Lung (tissue), 17 donors: ENCODE measurements at places on chromosomes 13 and 19.

GRCh38 chr13:77386880-77387606 lies 60.1 kb upstream of the MYCBP2 start:
- no peak for DNase-seq

- DNase-seq = no peak
Observed at GRCh38 chr13:91286317-91286716, 61.2 kb upstream of the MIR17HG start.

DNA sequence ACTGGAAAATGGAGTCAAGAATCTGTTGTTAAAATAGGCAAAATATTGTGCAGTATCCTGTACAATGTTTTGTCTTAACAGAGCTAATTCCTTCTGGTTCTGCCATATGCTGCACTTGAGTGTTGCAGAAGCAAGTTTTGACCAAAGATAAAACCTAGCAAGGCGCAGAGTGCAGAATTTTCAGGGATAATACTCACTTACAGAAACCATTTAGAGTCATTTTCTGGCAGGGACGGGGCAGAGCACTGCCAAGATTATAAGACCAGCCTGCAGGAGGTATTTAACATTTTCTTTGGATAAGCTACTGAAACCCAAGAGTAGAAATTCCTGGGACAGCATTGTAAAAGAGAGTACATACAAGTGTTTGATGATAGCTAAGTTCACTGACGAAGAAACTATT lies 159.5 kb upstream of the EDNRB start:
- peak; percentile 17 for DNase-seq

- no peak for DNase-seq
Observed at GRCh38 chr19:16419669-16420335, 52.0 kb downstream of the EPS15L1 start.

DNA sequence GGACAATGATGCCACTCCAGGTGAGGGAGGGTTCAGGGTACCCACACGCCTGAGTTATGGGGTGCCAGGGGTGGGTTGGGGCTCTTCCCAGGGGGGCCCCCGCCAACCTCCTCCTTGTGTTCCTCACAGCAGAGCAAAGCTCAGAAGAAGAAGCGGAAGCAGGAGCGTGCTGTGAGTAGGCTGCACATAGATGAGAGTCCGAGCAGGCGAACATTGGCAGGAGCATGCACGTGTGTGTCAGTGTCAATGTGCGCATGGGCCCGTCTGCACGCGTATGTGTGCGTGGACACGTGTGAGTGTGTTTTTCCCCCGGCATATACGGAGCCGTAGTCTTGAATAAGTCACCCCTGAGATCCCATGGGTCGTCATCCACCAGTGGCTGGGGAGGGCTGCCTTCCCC lies 12.4 kb upstream of the USE1 start:
- no peak for DNase-seq
